Activated naive CD4-positive, alpha-beta T cell treated with anti-CD3 and anti-CD28 coated beads, Interleukin-2, amount 10 ng/mL, durations not matched to agents 7 days and 5 days (primary cell): ENCODE measurements at places on chromosomes 7 and 10.

DNA sequence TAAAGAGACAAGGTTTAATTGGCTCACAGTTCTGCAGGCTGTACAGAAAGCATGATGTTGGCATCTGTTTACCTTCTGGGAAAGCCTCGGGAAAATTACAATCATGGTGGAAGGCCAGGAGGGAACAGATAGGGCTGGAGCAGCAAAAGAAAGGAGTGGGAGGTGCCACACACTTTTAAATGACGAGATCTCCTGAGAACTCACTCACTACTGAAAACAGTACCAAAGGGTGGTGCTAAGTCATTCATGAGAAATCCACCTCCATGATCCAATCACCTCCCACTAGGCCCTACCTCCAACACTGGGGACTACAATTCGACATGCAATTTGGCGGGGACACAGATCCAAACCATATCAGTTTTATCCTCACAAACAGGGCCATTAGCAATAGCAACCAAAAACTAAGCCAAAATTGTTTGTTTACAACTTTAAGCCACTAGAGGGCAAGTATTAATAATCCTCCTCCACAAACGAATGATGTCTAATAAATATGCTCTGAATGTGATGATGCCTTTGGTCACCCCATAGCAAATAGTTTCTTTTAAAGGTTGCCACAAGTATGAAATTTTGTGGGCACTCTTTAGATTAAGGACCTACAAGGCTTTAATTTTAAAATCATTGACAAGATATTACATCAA is 129.2 kb upstream of the NRBF2 start:
- DNase-seq = no peak

- no peak for DNase-seq
Observed at GRCh38 chr7:114432703-114433102, 18.1 kb downstream of the FOXP2 start.

DNA sequence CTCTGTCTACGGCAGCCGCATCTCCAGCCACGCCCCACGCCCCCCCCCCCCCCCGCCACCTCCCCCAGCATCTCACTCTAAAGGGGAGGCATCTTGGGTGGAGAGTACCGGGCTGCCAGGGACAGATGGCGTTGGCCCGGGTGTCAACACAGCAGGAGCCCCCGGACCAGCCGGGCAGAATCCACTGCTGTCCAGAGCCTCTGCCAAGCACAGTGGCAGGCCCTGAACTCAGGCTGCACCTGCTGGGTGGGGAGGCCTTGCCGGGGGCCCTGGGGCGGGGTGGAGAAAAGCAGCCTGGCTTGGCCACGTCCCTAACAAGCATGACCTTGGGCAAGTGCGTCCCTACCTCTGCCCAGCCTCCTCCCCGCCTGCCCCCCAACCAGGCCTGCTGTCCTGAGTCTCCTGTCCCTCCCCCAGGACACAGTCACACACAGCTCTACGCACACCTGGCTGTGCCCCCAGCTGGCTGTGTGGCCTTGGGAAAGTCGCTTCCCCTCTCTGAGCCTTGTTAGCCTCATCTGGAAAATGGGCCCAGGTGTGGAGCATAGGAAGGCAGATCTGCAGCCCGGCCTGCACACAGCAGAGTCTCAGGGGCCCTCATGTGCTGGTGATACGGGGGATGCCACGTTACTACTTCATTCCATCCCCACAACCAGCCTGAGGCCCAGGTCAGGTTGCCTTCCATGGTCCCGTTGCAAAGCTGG is 45.2 kb downstream of the MICALL2 start:
- no peak for DNase-seq

GRCh38 chr7:137975768-137976167 is 26.1 kb downstream of the CREB3L2 start:
- DNase-seq = no peak

DNA sequence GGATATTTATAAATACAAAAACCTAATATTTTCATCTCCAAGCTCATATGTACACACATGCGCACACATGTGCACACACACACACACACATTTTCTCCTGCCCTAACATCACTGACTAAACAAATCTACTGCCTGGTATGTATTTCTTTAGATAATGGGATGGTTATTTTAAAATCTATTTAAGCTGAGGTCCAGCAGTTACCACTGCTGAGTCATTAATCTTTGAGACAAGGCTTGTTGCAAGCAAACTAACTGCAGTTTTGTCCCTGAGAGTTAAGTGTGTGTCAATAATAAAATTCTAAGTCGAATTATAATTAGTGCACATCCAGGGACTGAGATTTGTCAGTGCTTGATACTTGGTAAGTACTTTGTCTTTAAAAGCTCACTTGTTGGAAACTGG is 135.1 kb downstream of the VPS50 start:
- no peak for DNase-seq

- no peak for DNase-seq
Observed at GRCh38 chr10:101123085-101123814, 7.8 kb upstream of the TLX1 start.

DNA sequence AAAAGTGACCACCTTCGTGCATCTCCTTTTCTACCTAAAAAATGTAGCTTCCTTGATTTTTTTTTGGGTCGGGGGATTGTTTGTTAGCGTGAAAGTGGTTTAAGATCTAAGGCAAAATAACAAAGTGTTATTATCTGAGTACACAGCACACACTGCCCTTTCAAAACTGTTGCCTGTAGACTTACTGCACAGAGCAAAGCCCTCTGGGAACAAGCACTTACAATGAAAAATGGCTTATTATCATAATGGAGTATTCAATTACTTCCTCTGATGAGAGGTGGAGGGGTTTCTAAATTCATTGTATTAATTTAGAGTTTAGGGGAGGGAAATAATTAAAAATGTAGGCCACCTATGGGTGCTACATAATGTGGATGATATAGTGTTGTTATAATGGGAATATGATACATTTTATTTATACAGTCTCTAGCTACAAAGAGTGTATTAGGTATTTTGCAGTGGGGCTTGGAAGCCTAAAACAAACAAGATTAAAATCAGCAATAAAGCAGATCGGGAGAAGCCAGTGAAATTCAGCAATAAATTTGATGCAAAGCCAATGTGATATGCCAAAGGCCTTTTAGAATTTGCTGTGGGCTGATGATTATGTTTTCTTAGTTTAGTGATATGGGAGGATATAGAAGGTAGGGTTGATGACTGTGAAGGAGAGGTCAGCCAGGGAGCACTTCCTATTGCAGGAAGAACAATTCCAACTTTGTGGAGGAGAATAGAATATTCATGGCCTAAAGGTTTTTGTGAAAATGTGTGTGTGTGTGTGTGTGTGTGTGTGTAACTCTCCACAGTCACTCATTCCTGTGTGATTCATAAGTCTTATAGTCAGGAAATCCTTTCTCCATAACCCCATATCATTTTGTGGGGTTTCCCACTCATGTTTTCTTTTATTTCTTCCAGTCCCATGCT is 17.7 kb upstream of the EXOC4 start:
- DNase-seq = no peak

GRCh38 chr10:13191362-13191761 is 30.0 kb downstream of the MCM10 start:
- DNase-seq = no peak

- no peak for DNase-seq
Observed at GRCh38 chr10:45811075-45811474, 36.2 kb downstream of the AGAP4 start.

GRCh38 chr10:68090586-68090985 is 15.5 kb upstream of the HERC4 start:
- no peak for DNase-seq

DNA sequence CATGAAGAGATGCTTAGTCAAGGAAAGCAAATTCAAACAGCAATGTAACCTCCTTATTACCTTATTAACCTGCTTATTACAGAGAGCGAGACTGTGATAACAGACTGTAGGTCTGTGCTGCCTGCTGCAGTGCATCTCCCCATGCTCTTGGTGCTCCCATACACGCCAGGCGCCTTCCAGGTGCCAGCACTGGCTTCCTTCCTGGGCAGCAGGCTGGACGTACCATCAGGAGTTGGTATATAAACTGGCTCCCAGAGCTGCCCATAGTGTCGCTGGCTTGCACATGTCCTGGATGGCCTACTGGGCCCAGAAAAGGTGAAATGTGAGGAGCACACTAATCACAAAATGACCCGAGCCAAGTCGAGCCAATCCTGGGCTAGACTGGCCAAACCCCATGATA is 13.5 kb downstream of the ATP6V0E2 start:
- no peak for DNase-seq

- DNase-seq = peak; percentile 61
Observed at GRCh38 chr10:944034-944831, 12.7 kb upstream of the LARP4B start.

GRCh38 chr7:77456696-77457095 is 40.5 kb upstream of the GSAP start:
- DNase-seq = no peak

GRCh38 chr7:30379131-30379530 is 94.7 kb downstream of the ZNRF2 start:
- DNase-seq = no peak

DNA sequence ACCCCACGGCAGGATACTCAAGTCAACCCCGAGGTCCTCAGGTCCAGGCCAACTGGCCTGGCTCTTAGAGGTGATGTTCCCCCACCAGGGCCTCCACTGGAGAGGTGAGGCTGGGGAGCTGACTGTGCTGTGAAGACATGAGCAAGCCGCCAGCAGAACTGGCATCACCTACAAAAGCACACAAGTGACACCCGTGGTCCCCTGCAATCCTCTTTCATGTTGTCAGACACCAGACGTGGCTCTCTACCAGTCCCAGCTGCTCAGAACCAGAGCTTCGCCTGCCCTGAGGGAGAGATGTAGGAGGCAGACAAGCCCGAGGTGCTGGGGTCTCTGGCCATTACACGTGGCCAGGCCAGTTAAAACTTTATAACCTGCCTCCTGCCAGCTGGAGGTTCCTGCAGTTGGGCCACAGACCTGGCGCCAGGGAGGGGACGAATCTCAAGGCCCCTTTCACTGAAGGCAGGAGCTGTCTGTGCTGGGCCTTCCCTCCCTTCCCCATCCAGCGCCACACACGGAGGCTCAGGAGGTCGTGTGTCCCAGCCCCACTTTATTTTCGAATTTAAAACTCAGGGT is 2.2 kb downstream of the COMTD1 start:
- peak; percentile 34 for DNase-seq

DNA sequence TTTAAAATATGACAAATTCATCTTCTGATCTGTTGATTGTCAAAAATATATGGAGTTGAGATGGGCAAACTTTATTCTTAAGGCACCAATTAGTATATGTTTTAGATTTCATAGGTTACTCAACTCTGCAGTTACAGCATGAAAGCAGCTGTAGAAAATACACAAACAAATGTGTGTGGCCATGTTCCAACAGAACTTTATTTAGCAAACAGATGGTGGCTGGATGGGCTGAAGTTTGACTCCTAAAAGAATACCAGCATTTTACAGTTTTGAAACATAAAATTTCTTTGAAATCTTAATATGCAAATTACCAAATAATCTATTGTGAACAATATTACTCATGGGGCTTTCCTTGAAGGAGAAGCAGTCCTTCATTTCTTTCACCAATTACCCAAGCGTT is 1206.0 kb upstream of the LRRTM3 start:
- DNase-seq = no peak

- no peak for DNase-seq
Observed at GRCh38 chr7:83769407-83769806, 120.5 kb upstream of the SEMA3E start.

- DNase-seq = no peak
Observed at GRCh38 chr10:32979041-32979440, 21.0 kb upstream of the ITGB1 start.

DNA sequence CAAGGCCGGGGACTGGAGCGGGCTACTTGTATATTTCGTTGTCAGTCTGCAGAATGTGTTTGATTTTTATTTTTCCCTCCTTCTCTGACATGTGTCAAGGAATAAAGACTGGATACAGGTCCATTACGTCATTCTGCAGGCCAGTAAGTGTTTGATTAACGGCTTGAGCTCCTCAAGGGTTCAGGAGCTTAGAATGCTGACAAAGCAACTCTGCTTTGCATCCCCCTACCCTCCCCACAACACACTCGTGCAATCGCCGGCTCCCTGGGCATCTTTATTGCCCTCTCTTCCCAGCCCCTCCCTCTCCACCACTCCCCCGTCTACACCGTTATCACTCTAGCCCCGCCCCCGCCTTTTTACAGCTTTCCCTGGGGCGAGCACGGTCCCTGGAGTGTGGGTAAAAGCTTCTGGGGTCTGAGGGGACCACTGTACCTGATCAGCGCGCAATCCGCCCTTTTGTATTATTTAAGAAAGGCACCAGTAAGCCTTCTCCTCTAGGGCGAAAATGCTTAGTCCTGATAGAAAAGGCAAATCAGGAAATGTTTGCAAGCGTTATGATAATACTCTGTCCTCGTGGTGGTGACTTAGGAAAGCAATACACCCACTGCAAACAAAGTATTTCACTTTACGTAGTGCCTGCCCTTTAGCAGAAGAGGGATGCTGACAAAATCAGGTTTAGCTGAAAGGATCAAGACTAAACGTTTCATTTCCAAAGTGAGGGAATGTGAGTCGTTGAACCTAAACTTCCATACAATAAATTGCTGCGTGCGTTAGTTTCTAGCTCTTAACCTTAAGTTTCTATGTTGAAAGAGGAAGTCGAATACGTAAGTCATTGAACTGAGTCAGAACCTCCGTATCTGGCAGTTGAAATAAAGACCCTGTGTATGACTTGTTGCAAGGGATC is 1.4 kb upstream of the CREB5 start:
- DNase-seq = no peak

GRCh38 chr10:126334272-126334671 is 54.0 kb downstream of the ADAM12 start:
- DNase-seq = no peak

GRCh38 chr10:128884496-128885072 is 582.5 kb upstream of the MGMT start:
- DNase-seq = no peak

- DNase-seq = peak; percentile 64
Observed at GRCh38 chr10:71727105-71727737, 7.6 kb upstream of the C10orf105 start.

DNA sequence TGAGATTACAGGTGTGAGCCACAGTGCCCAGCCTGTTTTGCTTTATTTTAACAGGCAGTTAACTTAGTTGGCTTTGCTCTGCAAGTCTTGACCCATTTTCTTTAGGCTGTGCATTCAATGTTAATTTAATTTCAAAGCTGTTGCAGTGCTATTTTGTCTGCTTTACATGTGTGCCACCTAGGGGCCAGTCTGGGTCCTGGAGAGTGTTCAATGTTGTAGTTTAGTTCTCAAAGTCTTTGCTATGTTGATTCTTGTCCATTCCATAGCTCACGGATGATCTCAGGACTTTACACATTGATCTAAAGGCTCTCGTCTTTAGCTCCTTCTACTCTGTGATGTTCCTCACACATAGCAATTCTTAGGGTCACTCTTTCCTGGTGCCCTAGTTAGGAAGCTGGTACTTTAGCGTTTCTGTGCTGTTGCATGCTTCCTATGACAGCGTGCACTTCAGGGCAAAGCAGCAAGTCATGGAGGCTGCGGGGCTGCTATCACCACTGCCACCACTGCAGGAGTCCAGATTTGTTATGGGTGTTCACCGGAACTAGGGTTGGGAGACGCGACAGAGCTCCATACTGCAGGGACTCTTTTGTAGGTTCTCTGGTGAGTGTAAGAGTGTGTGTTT is 16.4 kb upstream of the ABCA13 start:
- DNase-seq = peak; percentile 68

GRCh38 chr7:27123477-27124053 is 7.0 kb downstream of the HOXA4 start:
- no peak for DNase-seq
